ENCODE measurements at places on chromosomes 11 and 22. TPM values are rescaled to one million over a fixed set of nuclear protein-coding genes. Genes with fewer than 3 reads are reported as not detected.

MMP13 gene
- 2.3 TPM for total RNA-seq

GP1BB gene
- total RNA-seq, result 15.0 TPM

PGA3 gene
- total RNA-seq, result not detected

OR4A16 gene
- not detected for total RNA-seq

RANBP1 gene
- 639 TPM for total RNA-seq

TRIM34 gene
- 9.4 TPM for total RNA-seq

FGF3 gene
- total RNA-seq, result not detected

CARD10 gene
- total RNA-seq, result 48.3 TPM

LMO2 gene
- total RNA-seq, result 2.4 TPM

TRIM51 gene
- not detected for total RNA-seq

MUC6 gene
- not detected for total RNA-seq

PIWIL4 gene
- total RNA-seq, result 0.35 TPM

APLNR gene
- not detected for total RNA-seq

DUSP8 gene
- total RNA-seq, result 0.56 TPM

MAJIN gene
- total RNA-seq, result not detected

ST14 gene
- total RNA-seq, result 146 TPM

CDC45 gene
- 28.6 TPM for total RNA-seq
